Activated CD4-positive, alpha-beta memory T cell treated with anti-CD3 and anti-CD28 coated beads for 36 hours (primary cell): ENCODE measurements at places on chromosomes 3 and 15. TPM values are rescaled to one million over a fixed set of nuclear protein-coding genes. Genes with fewer than 3 reads are reported as not detected.

- DNase-seq, result no peak
Measured at GRCh38 chr3:180624714-180625113, 22.8 kb downstream of the TTC14 start.

GRCh38 chr3:126780666-126781065 is 76.6 kb downstream of the CHCHD6 start:
- DNase-seq, result no peak

- DNase-seq, result no peak
Measured at GRCh38 chr3:44584646-44585501, at the start of gene ZNF660. ZNF660 (plus strand) TSS chr3:44584964; CDS start chr3:44594194, 9,230 bp downstream.

DNA sequence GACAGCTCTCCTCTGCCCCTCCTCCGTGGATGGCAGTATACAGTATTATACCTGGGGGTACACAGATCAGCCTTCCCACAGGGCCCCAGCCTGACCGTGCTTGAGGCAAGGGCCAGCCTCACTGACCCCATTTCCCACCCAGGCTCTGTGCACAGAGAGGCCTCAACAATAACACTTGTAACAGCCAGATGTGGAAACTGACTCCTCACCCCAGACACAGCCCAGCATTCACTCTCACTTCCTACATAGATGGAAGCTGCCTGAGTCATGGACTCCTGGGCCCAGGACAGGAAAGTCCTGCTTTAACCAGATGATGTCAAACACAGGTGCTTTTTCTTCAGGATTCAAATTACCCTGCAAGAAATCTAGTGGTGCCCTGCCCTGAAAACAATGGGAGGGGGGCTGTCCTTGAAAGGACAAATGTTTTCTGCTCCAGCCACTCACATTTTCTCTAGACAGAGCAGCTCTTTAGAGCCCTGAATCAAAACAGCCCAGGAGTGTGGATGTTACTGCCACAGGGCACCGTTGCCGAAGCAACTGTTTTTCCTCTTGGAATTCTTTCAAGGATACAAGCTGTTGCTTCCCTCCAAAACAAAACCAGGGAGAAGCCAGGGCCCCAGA is 16.4 kb downstream of the CCDC12 start:
- peak; percentile 38 for DNase-seq

GRCh38 chr3:42031808-42032480 is 59.2 kb upstream of the TRAK1 start:
- no peak for DNase-seq

DNA sequence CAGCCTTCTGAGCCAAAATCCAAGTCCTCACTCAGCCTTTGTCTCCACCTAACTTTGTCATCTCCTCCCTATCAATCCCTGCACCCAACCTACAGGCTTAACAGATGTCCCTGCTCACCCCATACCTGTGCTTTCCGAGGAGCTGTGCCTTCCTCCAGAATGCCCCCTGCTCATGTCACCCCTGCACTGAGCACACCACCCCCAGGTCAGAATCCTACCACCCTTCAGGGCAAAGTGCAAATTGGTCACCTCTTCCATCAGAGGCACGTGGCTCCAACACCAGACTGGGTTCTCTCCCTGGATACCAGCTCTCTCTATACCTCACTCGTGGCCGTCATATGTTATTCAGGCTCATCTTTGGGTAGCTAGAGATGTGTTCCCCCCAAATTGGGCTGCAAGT is 29.8 kb downstream of the HOMER2 start:
- no peak for DNase-seq

- DNase-seq, result peak; percentile 23
Measured at GRCh38 chr3:170056710-170057454, 19.1 kb downstream of the GPR160 start.

DNA sequence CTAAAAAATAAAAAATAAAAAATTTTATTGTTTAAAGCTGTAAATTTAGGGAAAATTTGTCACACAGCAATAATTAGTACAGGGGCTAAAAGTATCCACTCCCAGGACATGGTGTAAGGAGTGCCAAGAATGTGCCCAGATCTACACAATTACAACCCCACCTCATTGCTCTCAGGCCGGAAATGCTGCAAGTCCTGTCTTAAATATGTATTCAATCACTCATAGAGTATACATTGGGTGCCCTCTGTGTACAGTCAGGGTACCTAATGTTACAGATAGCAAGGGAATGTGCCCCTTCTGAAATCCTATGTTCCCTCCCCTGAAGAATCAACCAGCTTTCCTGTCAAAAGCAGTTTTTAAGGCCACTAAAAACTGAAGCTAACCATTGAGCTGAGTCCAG is 106.6 kb downstream of the MECOM start:
- no peak for DNase-seq

SEMA3G gene
- 0.14 TPM for total RNA-seq

IL17RE gene
- 1.8 TPM for total RNA-seq

GPR156 gene
- total RNA-seq, result not detected

CYP11A1 gene
- total RNA-seq, result 0.29 TPM
